B cell (primary cell): ENCODE measurements at places on chromosomes 3 and 15. TPM values are rescaled to one million over a fixed set of nuclear protein-coding genes. Genes with fewer than 3 reads are reported as not detected.

The USP19 gene
- polyA plus RNA-seq = 56.3 and 73.5 TPM in 2 replicates

The COPS2 gene
- 13.8 and 24.4 TPM in 2 replicates for polyA plus RNA-seq

The DCBLD2 gene
- polyA plus RNA-seq = 0.37 and 0.58 TPM in 2 replicates

The GOLGA8J gene
- not detected in 2 replicates for polyA plus RNA-seq

The CCDC191 gene
- polyA plus RNA-seq = 23.6 and 26.7 TPM in 2 replicates

The LDHAL6B gene
- polyA plus RNA-seq = not detected in 2 replicates

The PLCB2 gene
- polyA plus RNA-seq = 312 and 336 TPM in 2 replicates

The GRIP2 gene
- polyA plus RNA-seq = not detected in 2 replicates

The SCG3 gene
- not detected in 2 replicates for polyA plus RNA-seq

The IGF2BP2 gene
- 0.01 TPM in 1 of 2 replicates, not detected in the other for polyA plus RNA-seq

The SERPINI2 gene
- polyA plus RNA-seq = 0.27 TPM in 1 of 2 replicates, not detected in the other

The CPLX3 gene
- 0.60 and 0.91 TPM in 2 replicates for polyA plus RNA-seq

The PLXNB1 gene
- polyA plus RNA-seq = 0.95 and 1.6 TPM in 2 replicates

The CACNA1D gene
- 0.06 TPM in 1 of 2 replicates, not detected in the other for polyA plus RNA-seq

The WNT7A gene
- 0.22 TPM in 1 of 2 replicates, not detected in the other for polyA plus RNA-seq

The RPP14 gene
- polyA plus RNA-seq = 4.7 and 10.4 TPM in 2 replicates

The GOLGA6L7 gene
- not detected in 2 replicates for polyA plus RNA-seq

The PLOD2 gene
- not detected in 2 replicates for polyA plus RNA-seq

The AQP9 gene
- polyA plus RNA-seq = 0.10 and 0.17 TPM in 2 replicates

The HRG gene
- polyA plus RNA-seq = not detected in 2 replicates

The BHLHE40 gene
- polyA plus RNA-seq = 26.2 and 47.0 TPM in 2 replicates

The GPR160 gene
- polyA plus RNA-seq = 16.4 and 17.4 TPM in 2 replicates

The TJP1 gene
- not detected in 2 replicates for polyA plus RNA-seq

The EFCC1 gene
- polyA plus RNA-seq = 0.06 TPM in 1 of 2 replicates, not detected in the other

The SLC2A2 gene
- not detected in 2 replicates for polyA plus RNA-seq

The SLC15A2 gene
- 16.9 and 18.2 TPM in 2 replicates for polyA plus RNA-seq

The MOBP gene
- 0.03 and 0.04 TPM in 2 replicates for polyA plus RNA-seq

The KLHL40 gene
- polyA plus RNA-seq = not detected in 2 replicates

The PARP15 gene
- polyA plus RNA-seq = 307 and 489 TPM in 2 replicates

The BFSP2 gene
- polyA plus RNA-seq = 0.50 and 0.60 TPM in 2 replicates

The CTXN2 gene
- polyA plus RNA-seq = not detected in 2 replicates

The GRAMD1C gene
- 3.8 and 8.5 TPM in 2 replicates for polyA plus RNA-seq

The PTPRG gene
- polyA plus RNA-seq = 0.07 and 0.12 TPM in 2 replicates

The GRK7 gene
- polyA plus RNA-seq = 0.07 and 0.12 TPM in 2 replicates

The UBE2E2 gene
- 16.0 and 27.9 TPM in 2 replicates for polyA plus RNA-seq

The ADAMTSL3 gene
- 0.01 TPM in 1 of 2 replicates, not detected in the other for polyA plus RNA-seq

The TEX55 gene
- not detected in 2 replicates for polyA plus RNA-seq

The BNC1 gene
- not detected in 2 replicates for polyA plus RNA-seq

The IDH2 gene
- 34.5 and 35.8 TPM in 2 replicates for polyA plus RNA-seq

The PTX3 gene
- 0.40 and 0.61 TPM in 2 replicates for polyA plus RNA-seq

The ANKRD63 gene
- not detected in 2 replicates for polyA plus RNA-seq

The ARPIN gene
- 0.09 and 0.10 TPM in 2 replicates for polyA plus RNA-seq

The XCR1 gene
- 0.01 and 0.06 TPM in 2 replicates for polyA plus RNA-seq

The OXTR gene
- 0.13 and 0.14 TPM in 2 replicates for polyA plus RNA-seq

The CCNB2 gene
- 0.69 and 1.0 TPM in 2 replicates for polyA plus RNA-seq

The IL17RD gene
- not detected in 2 replicates for polyA plus RNA-seq

The CD200R1 gene
- 0.71 and 3.7 TPM in 2 replicates for polyA plus RNA-seq

The RTP1 gene
- not detected in 2 replicates for polyA plus RNA-seq

The NTRK3 gene
- polyA plus RNA-seq = not detected in 2 replicates

The PLSCR5 gene
- not detected in 2 replicates for polyA plus RNA-seq

The ARL14 gene
- 0.10 and 0.43 TPM in 2 replicates for polyA plus RNA-seq

The SEMA7A gene
- 42.0 and 142 TPM in 2 replicates for polyA plus RNA-seq

The RARRES1 gene
- polyA plus RNA-seq = not detected in 2 replicates

The DAZL gene
- 1.2 and 1.3 TPM in 2 replicates for polyA plus RNA-seq

The TMC3 gene
- not detected in 2 replicates for polyA plus RNA-seq

The PATL2 gene
- 89.4 and 98.8 TPM in 2 replicates for polyA plus RNA-seq

The SCN11A gene
- 0.07 and 0.14 TPM in 2 replicates for polyA plus RNA-seq

The NRG4 gene
- polyA plus RNA-seq = not detected in 2 replicates
